ENCODE measurements at places on chromosomes 5 and 9.
A peak's percentile ranks its signal among the peaks of the same experiment; 100 is the strongest.

DNA sequence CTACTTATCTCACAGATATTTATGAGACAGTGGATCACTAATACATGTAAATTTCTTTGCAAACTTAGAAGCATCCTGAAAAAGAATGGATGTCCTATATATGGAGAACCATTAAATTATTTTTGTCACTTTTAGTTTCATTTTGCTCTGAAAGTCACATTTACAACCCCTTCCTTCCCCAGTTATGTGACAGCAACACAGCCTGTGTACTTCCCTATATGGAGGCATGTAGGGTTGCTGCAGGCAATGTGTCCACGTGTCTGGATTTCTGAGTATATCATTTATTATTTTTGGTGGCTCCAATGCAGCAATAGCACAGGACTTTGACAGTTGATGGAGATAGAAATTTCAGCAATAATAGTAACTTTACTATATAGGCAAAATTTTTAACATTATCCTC is 156.4 kb downstream of the ST8SIA4 start:
- DNase-seq = no peak

- no peak for DNase-seq
These were observed 10.7 kb downstream of the PBX3 start for GRCh38 chr9:125757834-125758233.

DNA sequence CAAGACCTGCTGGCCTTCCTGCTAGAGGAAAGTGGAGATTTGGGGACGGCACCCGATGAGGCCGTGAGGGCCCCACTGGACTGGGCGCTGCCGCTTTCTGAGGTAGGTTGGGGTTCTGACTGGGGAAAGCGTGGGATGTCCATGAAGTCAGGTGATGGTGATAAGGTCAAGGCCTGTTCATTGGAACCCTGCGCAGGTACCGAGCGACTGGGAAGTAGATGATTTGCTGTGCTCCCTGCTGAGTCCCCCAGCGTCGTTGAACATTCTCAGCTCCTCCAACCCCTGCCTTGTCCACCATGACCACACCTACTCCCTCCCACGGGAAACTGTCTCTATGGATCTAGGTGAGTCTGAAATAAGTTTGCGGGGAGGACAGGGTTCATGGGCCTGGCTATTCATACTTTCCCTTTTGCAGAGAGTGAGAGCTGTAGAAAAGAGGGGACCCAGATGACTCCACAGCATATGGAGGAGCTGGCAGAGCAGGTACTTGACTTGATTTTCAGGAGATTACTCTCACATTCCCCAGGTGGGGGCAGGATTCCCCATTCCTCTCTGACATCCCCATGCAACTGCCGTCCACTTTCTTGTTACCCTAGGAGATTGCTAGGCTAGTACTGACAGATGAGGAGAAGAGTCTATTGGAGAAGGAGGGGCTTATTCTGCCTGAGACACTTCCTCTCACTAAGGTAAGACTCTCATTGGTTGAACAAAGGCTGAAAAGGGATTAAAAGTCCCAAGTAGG is 505 bp downstream of the CREB3 start:
- peak; percentile 51 for DNase-seq

DNA sequence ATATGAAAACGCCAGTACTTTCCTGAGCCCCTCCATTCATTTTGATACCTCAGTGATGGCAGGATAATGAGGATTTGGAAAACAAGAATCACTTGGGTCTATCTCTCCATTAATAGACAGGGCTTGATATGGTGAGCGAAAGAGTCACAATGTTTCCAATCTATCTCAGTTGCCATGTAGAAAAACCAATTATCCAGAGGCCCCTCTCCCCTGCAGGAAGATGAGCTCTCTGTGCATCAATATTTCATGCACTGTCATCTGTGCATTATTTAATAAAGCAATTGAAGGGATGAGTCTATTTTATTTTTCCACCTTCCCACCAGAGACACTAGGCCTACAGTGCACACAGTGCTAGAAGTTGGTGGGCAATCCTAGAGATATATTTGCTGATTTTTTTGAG is 326.9 kb downstream of the SPOCK1 start:
- DNase-seq = no peak

DNA sequence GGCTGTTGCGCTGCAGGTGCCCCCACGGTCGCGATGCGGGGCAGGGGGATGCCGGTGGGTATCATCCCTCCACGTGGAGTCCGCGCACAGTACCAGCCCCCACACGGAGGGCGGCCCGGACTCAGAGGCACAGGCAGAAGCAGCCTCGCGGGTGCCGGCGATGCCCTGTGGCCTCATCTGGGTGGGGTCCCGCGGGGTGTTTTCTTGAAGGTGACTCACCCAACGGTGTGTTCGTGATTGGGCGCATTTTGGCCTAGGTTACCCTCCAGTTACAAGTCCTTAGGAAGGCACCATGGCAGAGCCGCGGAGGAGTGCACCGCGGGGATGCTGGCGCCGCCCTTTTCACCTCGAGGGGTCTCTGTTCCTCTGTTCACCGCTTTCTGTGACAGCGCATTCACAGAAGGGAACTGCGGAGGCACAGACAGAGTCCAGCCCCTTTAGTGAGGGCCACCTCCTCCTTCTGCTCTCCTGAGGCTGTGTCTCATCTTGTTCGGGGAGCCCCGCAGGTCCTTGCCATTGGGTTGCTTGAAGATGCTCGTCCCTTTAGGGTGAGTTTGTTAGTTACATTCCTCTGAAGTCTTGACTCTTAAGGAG is 21.6 kb upstream of the EXOC3 start:
- no peak for DNase-seq

- no peak for DNase-seq
These were observed 60.4 kb downstream of the GHR start for GRCh38 chr5:42483472-42484154.

GRCh38 chr5:172587061-172587405 is 54.0 kb upstream of the NEURL1B start:
- DNase-seq = no peak

DNA sequence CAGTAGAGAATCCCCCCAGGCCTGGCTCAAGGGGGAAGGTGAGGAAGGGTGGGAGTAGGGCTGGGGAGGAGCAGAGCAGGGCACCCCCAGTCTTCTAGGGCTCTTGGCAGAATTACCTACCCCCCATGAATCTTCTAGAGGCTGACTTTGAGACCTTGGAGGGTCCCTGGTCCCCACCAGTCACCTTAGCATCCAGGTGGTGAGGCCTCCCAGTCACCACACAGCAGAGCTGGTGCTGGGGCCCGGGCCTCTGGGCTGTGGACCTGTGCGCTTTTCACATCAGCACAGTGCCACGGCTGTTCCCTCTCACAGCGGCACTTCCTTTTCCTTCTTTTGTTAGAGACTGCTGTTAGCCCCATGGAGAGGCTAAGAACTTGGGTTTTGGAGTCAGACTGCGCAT is 148.6 kb upstream of the PITX1 start:
- peak; percentile 28 for DNase-seq

GRCh38 chr5:82142928-82143577 is 135.1 kb downstream of the RPS23 start:
- DNase-seq = no peak

GRCh38 chr5:64827703-64828102 is 59.0 kb downstream of the CWC27 start:
- no peak for DNase-seq

- no peak for DNase-seq
These were observed 34.6 kb upstream of the NDFIP1 start for GRCh38 chr5:142074006-142074405.

DNA sequence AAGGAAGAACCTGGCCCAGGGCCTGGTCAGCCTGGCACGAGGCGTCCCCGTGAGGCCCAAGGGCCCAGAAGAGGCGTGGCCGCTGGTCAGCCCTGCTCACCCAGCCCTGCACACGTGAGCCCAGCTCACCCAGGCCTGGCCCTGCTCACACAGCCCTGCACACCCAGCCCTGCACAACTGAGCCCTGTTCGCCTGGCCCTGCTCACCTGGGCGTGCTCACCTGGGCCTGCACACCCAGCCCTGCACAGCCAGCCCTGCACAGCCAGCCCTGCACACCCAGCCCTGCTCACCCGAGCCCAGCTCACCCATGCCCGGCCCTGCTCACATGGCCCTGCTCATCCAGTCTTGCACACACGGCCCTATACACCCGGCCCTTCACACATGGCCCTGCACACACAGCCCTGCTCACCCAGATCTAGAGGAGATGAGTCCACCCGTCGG is 2.1 kb downstream of the ZDHHC11 start:
- no peak for DNase-seq

DNA sequence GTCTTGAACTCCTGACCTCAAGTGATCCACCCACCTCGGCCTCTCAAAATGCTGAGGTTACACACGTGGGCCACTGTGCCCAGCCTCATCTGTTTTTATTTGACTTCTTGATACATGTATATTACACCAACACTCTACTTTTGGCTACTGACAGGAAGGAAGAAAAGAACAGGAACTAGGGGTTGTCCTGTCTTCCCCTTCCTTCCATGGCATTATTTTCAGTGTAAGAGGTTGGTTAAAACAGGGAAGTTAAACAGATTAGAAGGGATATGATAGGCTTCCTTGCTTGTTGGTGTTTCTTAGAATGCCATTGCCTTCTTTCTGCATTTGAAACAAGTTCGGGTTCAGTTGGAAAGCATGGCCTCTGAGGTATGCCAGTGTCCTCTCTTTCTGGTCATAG is 312.8 kb downstream of the NDUFS4 start:
- DNase-seq = no peak

- no peak for DNase-seq
These were observed 61.3 kb upstream of the SPOCK1 start for GRCh38 chr5:137560420-137560819.

GRCh38 chr9:91720751-91721705 is 229.0 kb downstream of the ROR2 start:
- DNase-seq = peak; percentile 28

DNA sequence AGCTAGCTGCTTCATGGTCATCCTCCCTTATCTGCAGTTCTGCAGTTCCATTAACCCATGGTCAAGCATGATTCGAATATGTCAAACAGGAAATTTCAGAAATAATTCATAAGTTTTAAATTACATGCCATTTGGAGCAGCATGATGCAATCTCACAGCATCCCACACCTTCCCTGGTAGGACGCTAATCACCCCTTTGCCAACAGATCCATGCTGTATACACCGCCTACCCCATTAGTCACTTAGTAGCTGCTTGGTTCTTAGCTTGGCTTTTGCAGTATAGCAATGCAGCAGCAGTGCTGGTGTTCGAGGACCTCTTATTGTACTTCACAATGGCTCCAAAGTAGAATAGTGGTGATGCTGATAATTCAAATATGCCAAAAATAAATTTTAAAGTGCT is 739.7 kb upstream of the CDH9 start:
- no peak for DNase-seq

- DNase-seq = no peak
These were observed 285.6 kb upstream of the PRDM9 start for GRCh38 chr5:23221831-23222230.

- no peak for DNase-seq
These were observed 543.0 kb downstream of the MAT2B start for GRCh38 chr5:164048359-164048926.

- DNase-seq = no peak
These were observed 1083.4 kb upstream of the CDH18 start for GRCh38 chr5:21071421-21071820.

GRCh38 chr9:127135056-127135745 is 12.8 kb upstream of the ANGPTL2 start:
- no peak for DNase-seq

GRCh38 chr9:136127313-136127712 is 8.6 kb upstream of the TMEM250 start:
- no peak for DNase-seq

DNA sequence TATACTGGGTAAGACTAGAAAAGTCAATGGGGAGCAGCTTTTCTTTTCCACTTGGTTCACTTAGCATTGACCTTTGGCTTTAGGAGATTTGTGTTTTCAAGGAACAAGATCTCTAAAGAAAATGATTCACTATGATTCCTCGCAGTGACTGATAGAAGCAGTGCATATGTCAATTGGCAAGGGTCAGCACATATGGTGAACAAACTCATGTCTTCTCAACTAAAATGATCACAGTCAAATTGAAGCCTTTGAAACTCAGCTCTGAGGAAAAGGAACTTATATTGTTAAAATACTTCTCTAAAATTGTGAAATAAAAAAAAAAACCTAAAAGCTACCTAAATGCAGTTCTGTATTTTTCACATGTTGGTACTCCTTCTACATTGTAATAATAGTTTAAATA is 43.2 kb upstream of the IL7R start:
- DNase-seq = no peak

DNA sequence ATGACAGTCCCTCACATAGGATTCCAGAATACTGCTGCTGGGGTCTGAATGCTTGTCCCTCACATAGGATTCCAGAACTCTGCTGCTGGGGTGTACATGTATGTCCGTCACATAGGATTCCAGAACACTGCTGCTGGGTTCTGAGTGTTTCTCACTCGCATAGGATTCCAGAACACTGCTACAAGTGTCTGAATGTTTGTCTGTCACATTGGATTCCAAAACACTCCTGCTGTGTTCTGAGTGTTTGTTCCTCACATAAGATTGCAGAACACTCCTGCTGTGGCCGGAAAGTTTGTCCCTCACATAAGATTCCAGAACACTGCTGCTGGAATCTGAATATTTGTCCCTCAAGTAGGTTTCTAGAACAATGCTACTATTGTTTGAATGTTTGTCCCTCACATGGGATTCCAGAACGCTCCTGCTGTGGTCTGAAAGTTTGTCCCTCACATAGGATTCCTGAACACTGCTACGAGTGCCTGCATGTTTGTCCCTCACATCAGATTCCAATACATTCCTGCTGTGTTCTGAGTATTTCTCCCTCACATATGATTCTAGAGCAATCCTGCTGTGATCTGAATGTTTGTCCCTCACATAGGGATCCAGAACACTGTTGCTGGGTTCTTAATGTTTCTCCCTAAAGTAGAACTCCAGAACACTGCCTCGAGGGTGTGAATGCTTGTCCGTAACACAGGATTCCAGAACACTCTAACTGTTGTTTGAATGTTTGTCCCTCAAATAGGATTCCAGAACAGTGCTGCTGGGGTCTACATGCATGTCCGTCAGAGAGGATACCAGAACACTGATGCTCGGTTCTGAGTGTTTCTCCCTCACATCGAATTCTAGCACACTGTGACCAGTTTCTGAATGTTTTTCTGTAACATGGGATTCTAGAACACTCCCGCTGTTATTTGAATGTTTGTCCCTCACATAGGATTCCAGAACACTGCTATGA is 200.4 kb downstream of the FOXD4L6 start:
- no peak for DNase-seq

GRCh38 chr5:32346869-32347268 is 34.1 kb upstream of the MTMR12 start:
- DNase-seq = no peak

DNA sequence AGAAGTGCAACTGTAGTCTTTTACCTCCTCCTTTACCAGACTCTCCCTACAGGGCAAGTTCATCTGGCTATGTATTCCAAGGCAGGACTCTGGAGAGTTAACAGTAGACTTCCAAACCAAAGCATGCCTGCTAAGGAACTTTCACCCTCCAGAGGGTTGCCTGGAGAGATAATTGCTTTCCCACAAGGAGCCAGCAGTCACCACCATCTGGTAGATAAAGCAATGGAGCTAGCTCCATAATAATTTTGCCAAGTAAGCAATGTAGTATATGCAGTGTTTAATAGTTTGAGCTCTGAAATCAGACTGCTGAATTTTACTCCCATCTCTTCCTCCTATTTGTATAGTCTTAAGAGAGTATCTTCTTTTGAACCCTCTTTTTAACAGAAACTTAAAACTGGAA is 566.8 kb upstream of the PTGER4 start:
- DNase-seq = no peak

Measured in endothelial cell (in vitro differentiated cells).